Activated CD4-positive, alpha-beta T cell treated with anti-CD3 and anti-CD28 coated beads for 24 hours (primary cell): ENCODE measurements at places on chromosomes 4 and X.

DNA sequence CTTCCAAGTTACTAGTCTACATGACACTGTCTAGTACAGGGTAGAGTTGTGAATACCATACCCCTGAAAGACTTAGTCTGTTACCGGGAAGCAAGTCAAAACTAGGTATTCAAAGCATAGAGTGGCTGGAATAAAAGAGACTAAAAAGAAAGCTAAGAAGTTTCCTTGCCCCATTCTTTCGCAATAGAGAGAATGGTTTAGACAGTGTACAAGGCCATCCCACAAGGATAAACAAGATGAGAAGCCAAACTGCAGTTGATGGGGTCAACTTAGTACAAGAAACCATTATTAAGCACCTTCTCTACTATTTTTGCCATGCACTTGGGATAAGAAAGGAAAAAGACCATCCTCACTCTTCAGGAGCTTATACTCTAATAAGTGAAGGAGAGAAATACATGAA, 30.3 kb downstream of the AMMECR1 start:
- no peak for DNase-seq

GRCh38 chrX:129495900-129496299, 27.4 kb downstream of the SMARCA1 start:
- no peak for DNase-seq

DNA sequence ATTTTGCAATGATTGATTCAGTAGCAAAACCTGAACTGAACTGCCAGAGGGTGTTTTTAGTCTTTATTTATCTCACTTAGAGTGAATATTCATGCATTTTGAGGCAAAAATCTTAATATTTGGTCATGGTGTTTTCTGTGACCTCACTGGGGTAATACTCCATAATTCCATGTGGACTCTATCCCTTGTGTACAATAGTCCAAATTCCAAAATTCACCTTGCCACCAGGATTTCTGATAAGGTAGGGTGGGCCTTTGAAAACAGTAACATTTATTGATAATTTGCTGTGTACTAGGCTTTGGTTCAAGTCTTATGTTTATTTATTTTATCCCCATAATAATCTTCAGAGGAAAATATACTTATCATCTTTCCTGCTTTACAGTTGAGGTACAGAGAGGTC, 68.4 kb upstream of the PDE5A start:
- no peak for DNase-seq

DNA sequence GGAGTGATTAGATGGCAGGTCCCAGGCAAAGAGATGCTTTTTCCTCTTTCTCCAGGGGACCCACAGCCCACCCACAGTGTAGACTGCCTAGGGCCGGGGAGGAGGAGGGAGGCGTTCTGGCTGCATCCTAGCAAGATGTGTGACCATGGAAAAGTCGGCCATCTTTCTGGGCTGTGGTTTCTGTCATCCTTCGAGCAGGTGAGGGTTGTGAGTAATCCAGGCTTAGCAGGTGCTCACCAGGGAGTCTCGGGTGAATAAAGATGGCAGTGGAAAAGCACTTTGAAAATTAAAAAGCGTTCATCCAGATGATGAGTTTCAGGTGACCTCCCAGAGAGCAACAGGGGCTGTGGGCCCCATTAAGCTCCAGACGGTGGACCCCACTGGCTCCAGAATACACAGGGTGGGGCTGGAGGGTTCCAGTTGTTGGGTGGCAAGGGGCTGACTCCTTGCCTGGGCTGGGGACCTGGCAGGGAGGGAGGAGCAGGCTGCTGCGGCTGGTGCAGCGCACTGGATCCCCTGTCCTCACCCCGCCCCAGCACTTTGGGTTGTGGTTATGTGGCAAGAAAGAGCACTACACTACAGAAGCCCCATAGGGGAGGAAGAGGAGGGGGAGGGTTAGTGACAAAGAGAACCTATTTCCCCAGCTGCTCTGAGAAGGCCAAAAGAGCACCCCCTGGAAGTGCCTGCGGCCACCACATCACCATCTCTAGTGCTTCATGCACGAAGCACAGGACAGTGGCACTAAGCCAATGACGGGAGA, 23.7 kb downstream of the ELF4 start:
- DNase-seq = no peak

DNA sequence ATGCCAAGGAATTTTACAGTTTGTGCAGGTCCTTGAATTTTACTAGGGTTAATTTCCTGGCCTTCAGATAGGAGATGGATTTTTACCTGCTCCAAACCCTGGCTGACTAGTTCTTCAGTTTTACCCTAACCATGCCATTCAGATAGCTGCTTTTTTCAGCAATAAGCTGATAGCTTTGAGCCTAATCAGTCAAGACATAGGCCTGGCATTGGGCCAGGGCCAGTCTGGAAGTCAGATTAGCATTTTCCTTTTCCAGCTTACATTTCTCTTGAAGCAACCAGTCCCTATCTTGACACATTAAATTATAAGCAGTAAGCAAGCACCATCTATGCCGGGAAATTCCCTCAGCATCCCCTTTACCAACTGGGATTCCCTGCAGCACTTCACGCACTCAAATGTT, 177.1 kb downstream of the ADGRA3 start:
- DNase-seq = no peak

- DNase-seq = no peak
These were observed 169.3 kb downstream of the PPARGC1A start for GRCh38 chr4:23720556-23720955.

DNA sequence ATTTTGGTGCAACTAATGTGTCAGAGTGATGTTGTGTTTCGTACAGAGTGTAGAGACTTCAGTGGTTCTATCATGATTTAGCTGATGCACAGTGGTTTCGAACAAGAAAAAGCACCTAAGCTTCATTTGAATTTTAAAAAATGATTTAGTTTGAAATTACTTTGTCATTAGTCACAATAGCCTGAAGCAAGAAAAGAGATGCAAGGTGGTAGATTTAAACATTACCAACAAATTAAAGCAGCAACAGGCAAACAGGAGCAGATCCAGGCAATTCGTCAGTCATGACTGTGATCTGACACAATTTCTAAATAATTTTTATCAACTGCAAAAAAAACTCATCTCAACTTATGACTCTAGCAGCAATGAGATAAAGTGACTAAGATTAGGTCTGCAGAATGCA, 24.6 kb upstream of the COX7B2 start:
- DNase-seq = no peak

GRCh38 chrX:131746491-131746968, 202.7 kb downstream of the OR13H1 start:
- no peak for DNase-seq

DNA sequence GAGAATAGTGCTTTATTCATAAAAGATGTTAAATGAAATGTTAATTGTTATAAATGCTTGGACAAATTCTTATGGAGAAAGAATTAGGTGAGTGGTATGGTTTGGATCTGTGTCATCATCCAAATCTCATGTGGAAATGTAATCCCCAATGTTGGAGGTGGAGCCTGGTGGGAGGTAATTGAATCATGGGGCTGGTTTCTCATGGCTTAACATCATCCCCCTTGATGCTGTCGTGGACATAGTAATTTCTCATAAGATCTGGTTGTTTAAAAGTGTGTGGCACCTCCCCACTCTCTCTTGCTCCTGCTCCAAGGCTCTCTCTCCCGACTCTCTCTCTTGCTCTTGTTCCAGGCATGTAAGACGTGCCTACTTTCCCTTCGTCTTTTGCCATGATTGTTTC, 22.5 kb downstream of the GYPE start:
- DNase-seq = no peak

DNA sequence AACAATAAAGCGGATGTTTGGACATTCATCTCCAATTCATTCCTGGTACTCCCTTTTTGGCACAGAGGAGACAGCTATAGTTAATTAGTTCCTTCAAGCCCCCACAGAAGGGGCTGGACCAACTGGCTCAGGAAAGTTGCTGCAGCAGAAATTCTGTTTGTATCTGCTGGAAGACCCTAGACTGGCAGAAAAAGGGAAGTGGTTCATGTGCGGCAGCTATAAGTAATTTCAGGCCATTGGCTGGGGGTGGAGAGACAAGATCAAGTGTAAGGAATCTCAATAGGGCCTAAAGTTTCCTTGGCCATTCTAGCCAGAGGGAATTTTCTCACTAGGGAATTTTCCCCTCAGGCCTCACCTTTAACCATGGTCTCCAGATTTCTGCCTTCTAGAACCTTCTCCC, 89.9 kb upstream of the DHX15 start:
- DNase-seq = no peak

DNA sequence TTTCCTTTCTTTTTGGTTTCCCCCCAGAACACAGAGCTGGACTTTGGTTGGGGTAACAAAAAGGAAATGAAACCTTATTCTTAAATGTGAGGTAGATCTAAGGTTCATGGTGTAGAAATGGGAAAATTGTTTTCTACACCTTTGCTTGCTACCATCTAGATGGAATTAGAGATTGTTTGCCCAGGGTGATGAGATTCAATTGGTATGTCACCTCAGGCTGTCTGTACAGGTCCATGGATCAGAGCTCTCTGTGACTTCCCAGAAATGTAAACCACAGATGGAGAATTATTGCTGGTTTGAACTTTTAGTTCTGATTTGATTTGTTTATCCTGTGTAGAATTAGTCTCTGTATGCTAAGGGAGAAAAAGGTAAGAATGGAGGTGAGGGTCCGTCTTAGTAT, 146.7 kb downstream of the PCDH7 start:
- no peak for DNase-seq

DNA sequence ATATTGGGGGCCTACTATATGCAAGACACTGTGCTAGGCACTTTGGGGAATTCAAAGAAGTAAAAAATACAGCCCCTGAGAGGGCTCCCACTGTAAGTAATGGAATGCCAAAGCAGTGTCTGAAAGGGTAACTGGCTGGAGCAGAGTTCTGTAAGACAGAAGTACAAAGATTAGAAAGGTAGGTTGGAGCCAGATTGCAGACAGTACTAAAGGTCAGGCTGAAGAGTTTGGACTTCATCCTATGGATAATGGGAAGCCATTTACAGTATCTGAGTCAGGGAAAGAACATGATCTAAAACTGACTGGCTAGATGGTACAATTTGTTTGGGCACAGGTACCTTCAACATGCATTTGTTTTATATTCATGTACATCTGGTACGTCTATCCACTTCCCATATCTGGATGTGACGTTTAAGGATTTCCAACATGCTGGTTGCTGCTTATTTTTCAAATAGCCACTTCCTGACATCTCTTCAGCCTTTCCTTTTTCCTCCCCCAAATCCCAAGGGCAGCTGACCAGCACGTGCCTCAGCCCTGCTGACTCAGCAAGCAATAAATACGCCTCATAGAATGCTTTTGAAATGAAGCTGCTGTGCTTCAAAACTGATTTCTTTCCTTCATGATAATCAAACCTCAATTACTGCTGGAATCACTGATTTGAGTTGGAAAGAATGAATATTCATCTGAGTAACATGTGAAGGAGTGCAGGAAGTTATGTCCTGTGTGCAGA, 9.5 kb downstream of the ENOX2 start:
- no peak for DNase-seq
